ELF-1 (cell line): ENCODE measurements at places on chromosomes 5 and 9.
A peak's percentile ranks its signal among the peaks of the same experiment; 100 is the strongest.

DNA sequence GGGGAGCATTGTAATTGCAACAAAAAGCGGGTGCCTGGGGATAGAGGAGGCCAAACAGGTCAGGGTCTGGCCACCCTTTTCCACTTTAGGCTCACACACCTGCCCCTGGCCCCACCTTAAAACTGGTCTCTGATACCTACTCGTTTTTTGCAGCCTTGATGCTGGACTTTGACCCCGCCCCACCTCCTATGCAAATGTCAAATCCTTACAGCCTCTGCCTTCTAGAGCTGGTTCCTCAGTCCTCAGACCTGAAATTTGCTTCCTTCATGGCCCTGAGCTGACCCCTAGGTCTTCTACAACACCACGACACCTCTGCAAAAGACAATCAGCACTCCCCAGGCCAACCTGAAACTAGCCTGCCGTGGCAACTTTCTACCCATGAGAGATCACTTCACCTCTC, 37.7 kb downstream of the SMIM23 start:
- DNase-seq: no peak

GRCh38 chr9:138011951-138012500, 134.4 kb downstream of the CACNA1B start:
- DNase-seq: no peak

DNA sequence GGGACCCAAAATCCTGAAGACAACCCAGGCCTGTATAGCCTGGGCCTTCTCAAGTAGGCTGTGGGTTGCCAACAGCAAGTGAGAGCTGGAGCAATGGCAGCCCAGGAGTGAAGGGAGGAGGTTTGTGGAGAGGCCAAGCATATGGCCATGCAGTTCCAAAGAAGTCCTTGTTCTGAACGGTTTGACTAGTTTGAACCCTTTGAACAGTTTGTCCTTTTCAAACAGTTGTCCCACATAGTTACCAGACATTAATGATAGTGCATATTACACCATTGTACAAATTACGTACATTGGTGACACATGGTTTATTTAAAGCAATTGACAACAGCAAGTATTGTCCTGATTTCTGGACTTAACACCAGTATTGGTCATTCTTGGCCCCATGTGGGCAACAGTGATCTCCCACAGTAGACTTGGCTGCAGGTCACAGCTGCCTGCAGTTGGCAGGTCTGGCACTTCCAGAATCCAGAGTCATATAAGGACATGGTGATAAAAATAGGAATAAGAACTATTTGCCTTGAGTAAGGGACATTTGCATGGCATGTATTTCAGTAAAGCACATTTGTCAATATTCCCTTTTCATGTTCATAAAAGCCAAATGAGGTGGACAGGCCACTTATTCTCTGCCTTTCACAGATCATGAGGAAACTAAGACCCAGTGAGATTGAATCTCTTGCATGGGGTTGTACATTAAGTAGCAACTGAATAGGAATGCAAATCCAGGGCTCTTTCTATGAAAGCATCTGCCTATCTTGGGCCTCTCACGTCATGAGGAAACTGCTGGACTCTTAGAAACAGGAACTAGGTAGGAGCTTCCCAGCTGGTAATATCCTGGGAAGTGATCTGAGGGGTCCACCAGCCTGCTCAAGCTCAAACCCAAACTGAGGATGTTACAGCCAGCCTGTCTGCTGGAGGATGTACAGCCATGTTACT, 30.3 kb downstream of the SLC25A48 start:
- no peak for DNase-seq

- no peak for DNase-seq
Measured at GRCh38 chr5:95216136-95216955, 68.5 kb downstream of the MCTP1 start.

DNA sequence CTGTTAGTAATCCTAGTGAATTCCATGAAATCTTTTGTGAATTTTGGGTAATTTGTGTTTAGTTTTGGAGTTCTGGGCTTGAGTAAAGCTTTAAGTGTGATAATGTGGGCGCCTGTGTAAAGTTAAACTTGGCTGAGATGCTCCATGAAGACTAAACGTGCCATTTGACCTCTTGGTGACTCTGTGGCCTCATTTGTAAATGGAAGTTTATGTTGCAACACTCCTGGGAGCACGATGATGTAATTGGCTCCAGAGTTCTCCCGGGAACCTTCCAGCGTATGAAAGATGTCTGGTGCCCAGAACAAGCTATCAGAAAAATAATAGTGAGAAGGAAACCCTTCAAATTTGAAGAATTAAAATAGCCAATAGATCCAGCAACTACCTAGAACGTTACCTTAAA, 981.2 kb downstream of the TLE4 start:
- DNase-seq: no peak

- no peak for DNase-seq
Measured at GRCh38 chr9:69816735-69817134, 3.9 kb upstream of the CFAP95 start.

- no peak for DNase-seq
Measured at GRCh38 chr9:95185956-95186355, 131.6 kb downstream of the FANCC start.

GRCh38 chr5:15700373-15700772, 200.4 kb downstream of the FBXL7 start:
- DNase-seq: no peak

DNA sequence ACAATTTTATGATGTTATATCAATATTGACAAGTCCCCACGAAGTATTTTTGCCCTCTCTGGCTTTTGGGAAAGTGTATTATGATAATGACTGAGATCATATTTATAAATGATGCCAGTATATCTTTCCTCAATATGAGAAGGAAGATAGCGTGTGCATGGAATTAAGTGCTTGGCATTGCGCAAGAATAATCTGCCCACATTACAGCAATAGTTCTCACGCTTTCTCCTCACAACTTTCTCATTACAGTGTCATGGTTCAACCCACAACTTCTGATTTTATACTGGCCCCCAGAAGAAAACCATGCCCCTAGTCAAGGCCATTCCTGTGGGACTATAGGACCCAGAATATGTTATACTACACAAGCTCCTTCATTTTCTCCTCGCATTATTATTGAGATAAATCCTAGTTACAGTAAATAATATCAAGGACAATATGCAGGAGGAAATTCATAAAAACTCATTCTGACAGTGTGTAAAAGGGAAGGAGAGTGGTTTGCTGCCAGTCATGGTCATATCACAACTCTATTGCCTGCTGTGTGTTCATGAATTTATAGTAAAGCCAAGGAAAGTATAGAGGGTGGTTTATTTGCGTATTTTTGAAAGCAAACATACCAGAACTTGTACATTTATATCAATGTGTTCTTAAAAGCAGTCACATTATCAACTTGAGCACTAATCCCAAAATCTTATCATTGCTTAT, 114.1 kb downstream of the PIK3R1 start:
- no peak for DNase-seq

GRCh38 chr5:175797521-175798038, 73.8 kb upstream of the CPLX2 start:
- peak; percentile 84 for DNase-seq

DNA sequence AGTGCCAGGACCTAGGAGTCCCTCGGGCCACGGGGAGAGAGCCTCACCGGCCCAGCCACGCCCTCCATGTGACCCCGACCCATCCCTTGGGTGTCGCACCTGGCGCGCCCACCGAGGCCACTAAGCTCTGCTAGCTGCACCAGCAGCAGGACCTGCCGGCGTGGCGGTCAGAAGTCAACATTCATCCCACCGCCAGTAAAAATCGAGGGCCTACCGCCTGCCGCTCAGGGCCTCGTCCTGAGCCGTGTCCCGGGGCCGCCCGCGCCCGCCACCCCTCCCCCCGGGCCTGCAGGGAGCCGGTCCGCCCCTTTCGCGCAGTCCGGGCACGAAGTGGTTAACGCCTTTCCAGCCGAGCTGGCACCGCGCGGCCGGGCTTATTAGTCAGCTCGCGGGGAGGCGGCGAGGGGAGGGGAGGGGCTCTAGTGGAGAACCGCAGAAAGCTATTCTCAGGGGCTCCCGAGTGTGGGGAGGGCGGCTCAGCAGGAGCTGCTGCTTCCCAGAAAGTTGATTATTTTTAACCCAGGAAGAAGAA, 124.4 kb downstream of the C9orf50 start:
- DNase-seq: peak; percentile 94

- no peak for DNase-seq
Measured at GRCh38 chr9:7259544-7260241, 501.9 kb downstream of the KDM4C start.

DNA sequence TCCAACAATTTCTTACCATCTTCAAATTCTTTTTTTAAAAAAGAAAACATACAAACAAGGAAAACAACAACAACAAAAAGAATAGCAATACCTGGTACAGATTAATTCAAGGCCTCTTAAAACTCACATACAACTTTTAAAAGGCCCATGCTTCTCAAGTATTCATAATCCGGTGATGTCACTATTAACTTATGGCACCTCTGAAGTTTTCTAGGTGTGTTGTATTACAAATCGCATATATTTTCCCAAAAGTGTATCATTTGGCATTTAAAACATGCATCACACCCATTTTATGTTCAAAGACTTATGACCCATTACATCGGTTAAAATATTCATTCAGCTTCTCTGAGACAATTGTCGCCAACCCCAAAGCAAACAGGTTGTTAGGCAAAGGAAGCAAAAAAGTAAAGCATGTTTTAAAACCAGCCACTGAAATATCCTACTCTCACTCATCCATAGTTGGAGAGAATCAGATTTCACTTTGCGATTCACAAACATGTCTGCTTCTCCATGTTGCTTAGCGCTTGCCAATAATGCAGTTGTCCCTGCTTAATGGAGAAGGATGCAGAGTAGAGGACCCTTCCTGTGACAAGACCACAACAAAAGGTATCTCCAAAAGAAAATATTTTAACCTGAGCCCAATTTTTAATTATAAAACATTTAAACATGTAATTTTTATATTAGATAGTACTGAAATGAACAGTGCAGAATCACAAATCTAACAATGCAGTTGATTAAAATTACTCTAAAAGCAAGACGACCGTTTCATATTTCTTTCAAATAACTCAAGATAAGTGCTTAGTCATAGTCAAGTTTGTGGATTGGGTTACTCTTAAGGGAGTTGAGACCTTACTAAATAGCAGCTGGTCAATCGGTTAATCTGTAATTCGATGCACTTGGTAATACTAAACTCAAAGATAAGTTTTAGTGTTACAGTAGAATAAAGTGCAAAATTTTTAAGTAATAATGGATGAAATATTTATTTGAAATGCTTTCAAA, 1.6 kb downstream of the SKP1 start:
- DNase-seq: no peak

DNA sequence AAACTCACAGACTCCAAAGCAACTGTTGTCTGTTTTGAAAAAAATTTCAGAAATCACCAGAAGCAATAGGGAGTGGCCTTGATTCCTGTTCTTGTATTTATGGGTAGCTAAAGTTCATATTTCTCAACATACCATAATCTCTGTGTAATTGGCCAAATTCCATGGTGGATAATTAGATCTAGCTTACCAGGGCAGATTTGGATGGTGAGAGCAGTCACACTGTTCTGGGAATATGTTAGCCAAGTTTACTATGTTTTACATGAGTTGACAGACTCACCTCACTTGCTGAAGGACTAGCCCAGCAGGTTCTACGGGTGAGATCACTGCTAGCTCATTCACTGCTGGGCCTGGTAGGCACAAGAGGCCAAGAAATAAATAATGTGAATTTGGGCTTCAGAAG, 32.7 kb upstream of the CDKN2B start:
- peak; percentile 20 for DNase-seq

DNA sequence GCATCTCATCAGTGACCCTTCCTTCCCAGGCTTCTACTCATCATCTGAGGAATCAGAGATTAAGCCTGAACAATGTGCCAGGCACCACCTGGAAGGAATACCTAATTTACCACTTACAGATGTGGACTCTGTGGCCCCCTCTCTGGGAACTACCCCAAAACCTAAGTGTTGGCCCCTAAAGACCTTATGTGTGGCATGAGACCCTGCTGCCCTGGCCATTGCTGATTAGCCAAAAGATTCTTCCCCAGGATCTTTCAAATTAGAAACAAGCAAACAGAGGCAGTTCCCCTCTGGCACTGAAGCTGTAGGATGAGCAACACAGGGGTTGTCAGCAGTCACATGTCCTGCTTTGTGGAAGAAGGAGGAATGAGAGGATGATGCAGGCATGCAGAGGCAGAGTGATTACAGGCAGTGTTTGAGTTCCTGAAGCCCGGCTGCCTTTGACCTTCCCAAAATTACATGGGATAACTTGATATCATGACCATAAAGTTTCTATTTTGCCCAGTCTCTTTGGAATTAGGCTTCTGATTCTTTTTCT, 10.6 kb downstream of the SPINK4 start:
- no peak for DNase-seq

- no peak for DNase-seq
Measured at GRCh38 chr9:80127920-80128319, 556.2 kb downstream of the TLE4 start.

GRCh38 chr9:14086495-14086894, 227.4 kb downstream of the NFIB start:
- DNase-seq: no peak

- DNase-seq: peak; percentile 30
Measured at GRCh38 chr9:72315089-72315509, 49.9 kb downstream of the ZFAND5 start.

- no peak for DNase-seq
Measured at GRCh38 chr9:35906923-35907699, 1.1 kb downstream of the HRCT1 start.

GRCh38 chr5:160685219-160685618, 166.8 kb downstream of the ATP10B start:
- DNase-seq: no peak

DNA sequence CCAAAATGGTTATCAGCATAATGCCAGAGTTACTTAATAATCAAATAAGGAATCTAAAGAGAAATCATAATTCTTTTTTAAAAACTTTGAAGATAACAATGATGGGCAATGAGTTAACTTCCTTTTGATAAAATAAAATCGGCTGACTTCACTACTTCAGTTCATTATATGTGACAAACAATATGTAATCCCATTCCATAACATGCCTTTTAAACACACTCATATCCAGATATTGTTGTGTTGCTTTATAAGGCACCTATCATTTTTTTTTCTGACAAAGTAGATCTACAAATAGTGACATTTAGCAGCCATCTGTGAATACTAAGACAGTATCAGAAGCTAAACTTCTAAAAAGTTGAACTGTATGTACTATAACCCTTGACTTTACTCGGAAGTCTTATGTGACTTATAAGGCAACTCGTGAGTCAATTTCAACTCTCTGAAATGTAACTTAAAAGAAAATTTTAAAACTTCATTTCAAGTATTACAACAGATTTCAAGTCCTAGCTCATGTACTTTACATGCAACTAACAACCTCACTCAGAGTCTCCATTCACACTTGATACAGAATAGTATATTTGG, 7.5 kb downstream of the ADAMTS6 start:
- no peak for DNase-seq

DNA sequence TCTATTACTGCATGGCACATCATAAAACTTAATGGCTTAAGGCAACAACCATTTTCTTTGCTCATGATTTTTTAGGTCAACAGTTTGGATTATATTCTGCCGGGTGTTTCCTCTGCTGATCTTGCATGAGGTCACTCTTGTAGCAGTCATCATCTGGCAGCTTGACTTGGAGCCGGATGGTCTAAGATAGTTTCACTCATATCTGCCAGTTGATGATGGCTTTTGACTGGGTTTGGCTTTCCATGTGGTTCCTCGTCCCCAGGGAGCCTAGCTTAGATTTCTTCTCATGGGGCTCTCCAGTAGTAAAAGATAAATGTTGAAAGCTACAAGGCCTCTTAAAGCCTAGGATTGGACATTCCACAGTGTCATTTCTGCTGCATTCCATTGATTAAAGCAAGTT, 27.4 kb downstream of the LNPEP start:
- peak; percentile 10 for DNase-seq
